ENCODE measurements at places on chromosomes 1 and 21. TPM values are rescaled to one million over a fixed set of nuclear protein-coding genes. Genes with fewer than 3 reads are reported as not detected.

DNA sequence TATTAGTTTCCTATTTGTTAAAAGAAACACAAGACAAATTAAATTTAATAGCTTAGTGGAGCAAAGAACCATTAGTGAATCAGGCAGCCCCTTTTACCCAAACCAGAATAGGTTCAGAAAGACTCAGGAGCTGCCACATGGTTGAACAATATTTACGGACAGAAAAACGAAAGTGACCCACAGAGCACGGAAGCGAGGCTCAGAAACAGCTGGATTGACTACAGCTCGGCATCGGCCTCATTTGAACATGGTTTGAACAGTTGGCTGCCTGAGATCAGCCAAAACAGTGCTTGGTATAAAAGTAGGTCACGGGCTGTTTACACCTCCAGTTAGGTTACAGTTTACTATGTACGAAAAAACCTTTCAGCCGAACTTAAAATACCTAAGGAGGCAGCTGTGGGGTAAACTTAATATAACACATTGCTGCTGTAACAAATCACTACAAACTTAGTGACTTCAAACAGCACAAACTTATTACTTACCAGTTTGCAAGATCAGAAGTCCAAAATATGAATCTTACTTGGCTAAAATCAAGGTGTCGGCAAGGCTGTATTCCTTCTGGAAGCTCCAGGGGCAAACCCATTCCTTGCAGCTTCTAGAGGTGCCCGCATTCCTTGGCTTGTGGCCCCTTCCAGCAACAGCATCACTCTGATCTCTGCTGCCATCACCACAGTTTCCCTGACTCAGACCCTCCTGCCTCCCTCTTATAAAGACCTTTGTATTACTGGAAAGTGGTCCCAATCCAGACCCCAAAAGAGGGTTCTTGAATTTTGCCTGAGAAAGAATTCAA lies 11.8 kb downstream of the PADI4 start:
- DNase-seq, result no peak

FAM167B gene
- 0.38 TPM for total RNA-seq

DNA sequence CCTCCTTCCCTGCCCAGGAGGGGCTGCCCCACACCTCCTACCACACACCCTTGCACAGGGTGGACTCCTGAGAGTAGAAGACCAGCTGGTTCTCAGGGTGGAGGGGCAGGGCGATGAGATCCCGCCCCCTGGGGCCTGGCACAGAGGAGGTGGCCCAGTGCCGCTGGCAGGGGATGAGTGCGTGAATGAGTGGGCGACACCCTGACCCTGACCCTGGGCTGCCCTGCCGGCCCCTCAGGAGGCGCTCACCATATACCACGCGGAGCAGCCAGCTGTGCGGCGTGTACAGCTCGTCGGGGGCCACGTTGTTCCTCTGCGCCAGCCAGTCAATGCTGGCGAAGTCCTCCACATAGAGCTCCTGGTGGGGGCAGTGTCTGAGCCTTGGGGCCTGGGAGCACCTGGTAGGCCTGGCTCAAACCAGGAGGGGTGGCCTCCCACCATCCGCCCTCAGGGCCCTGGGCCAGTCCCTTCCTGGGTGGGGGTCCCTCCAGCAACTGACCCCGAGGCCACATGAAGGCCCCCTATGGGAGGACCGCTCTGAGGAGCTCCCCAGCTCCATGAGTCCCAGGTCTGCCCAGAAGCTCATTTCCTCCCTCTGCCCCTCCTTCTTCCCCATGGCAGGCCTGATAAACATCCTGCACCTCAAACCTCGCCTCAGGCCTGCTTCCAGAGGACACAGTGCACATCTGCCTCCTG lies 13.0 kb downstream of the LSS start:
- no peak for DNase-seq

DNA sequence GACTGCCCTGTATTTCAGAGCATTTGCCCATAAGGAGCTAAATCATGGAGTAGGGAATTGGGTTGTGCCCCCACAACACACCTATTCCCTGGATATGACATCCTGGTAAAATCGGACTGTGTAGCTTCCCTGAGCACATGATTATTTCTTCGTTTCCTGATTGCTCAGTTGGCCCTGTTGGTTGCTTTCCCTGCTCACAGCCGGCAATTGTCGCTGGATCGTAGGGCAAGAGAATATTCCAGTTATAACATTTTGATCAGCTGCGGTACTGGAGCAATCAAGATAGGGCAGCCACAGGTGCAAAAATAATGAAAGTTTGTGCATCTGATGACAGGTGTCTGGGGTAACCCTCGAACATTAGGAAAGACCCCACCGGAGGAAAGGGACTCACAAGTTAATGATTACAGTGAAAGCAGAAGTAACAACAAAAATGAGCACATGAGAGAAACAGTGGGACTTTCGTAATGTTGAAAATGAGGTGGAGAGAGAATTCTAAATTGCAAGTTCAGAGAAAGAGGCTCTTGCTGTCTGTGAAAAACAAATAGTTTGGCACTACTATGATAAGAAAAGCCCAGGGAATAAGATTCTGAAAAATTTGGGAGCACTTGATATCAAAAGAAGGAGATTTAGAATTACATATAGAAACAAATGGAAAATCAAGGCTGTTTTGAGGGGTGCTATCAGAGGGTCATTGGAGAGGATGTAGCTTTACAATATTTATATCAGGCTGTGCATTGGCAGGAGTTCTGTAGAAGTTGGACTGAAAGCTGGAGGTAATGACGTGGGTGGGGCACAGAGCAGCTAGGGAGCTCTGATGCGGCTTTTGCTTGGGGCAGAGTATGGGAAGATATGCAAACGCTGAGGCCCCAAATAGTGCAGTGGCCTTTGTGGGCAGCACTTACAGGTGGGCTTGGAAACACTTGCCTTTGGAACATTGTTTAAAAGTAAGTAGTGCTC lies at the start of gene MAB21L3:
MAB21L3 (plus strand) TSS at position 833 of the 957 bp plus-strand sequence. CDS start 1,217 bp downstream, outside the sequence.
- no peak for DNase-seq

GRCh38 chr1:178091986-178092745 lies 1.7 kb upstream of the RASAL2 start:
- no peak for DNase-seq

GRCh38 chr21:32978331-32979270 lies 47.1 kb upstream of the OLIG2 start:
- no peak for DNase-seq

GRCh38 chr1:244356376-244356775 lies 95.3 kb downstream of the ADSS2 start:
- no peak for DNase-seq

VHLL gene
- total RNA-seq, result 0.43 TPM

LCE1F gene
- total RNA-seq, result not detected

GRCh38 chr1:244021427-244021826 lies 29.7 kb upstream of the ZBTB18 start:
- DNase-seq, result no peak

DNA sequence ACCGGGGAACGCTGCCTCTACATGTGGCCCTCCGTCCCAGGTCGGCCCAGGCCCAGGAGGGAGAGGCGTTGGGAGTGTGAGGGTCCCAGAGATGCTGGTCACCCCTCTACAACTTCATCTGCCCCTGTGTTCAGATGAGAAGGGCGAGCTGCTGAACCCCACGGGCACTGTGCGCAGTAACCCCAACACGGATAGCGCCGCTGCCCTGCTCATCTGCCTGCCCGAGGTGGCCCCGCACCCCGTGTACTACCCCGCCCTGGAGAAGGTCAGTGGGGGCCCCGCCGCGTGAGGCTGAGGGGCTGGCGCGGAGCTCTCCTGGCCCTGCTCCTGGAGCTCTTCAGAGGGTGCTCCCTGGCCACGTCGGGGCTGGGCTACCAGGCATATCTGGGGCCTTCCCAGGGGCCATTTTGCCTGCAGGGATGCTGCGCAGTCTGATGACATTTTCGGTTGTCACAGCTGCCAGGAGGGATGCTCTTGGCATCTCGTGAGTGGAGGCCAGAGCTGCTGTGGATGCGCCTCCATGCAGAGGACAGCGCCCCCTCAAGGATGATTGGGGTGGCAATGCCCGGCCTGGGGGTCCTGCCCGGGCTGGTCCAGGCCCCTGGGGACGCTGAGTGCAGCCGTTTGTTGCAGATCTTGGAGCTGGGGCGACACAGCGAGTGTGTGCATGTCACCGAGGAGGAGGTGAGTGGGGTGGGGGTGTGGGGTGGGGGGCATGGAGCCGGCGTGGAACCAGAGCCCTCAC lies 68.6 kb downstream of the PIK3CD start:
- DNase-seq, result no peak

IBA57 gene
- 10.8 TPM for total RNA-seq

GRCh38 chr1:52368383-52369172 lies 2.6 kb upstream of the CC2D1B start:
- DNase-seq, result peak; percentile 65

All from activated CD8-positive, alpha-beta T cell treated with anti-CD3 and anti-CD28 coated beads for 36 hours (primary cell).